ENCODE measurements at places on chromosomes 12 and 14.

GRCh38 chr14:24766434-24766833, 132.4 kb upstream of the GZMB start:
- no peak for DNase-seq

DNA sequence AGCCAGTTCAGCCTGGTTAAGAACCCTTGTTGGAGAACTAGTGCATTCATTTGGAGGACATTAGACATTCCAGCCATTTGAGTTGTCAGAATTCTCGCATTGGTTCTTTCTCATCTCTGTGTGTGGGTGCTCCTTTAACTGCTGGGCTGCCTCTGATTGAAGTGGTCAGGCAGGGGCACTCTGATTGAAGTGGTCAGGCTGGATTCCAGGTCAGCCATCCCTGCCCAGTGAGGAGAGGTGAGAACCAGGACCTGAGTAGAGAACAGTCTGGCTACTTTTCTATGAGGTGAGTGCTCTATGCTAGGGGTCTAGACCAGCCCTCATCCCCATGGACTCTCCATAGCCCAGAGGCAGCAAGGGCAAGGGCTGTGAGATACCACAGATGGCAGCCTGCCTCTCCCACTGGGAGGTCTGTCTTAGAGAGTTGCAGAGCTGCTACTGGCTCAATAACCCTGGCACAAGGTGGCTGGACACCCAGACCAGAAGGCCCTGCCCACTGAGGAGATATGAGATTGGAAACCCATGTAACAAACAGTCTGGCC, 691.6 kb downstream of the TMTC2 start:
- DNase-seq = no peak

DNA sequence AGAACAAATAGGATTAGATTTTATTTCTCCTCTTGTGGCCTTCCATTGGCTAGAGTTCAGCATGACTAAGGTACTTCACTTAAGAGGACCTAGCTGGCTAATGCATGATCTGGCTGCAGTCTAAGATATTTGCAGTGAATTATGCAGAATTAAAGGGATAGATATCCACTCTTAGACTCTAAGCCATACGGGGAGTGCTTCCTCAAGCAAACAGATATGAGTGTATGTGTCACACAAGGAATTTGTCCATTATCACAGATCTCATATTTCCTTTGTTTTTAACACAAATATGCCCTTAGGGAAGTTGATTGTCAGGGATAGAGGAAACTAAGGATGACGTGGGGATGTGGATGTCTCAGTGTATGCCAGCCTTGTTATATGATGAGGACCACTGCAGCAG, 88.1 kb upstream of the DHRS4 start:
- no peak for DNase-seq

GRCh38 chr12:14618983-14619382, 51.3 kb upstream of the PLBD1 start:
- DNase-seq = no peak

DNA sequence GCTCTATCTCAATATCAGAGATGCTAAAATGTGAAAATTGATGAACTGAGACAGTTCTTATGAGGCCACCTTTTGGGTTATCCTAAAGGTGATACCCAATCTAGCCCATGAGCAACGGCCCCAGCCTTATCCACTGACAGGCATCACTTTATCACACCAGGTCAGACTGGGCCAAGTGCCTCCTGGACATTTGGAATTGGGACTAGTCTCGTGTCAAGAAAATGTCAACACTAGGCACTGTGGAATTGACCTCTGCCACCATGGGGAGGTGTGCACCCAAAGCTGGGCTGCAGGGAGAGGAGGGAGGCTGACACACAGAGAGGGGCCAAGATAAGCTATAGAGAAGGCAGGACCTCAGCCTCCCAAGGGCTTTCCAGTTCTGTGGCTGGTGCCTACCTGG, 78.5 kb upstream of the ZFP36L1 start:
- no peak for DNase-seq

DNA sequence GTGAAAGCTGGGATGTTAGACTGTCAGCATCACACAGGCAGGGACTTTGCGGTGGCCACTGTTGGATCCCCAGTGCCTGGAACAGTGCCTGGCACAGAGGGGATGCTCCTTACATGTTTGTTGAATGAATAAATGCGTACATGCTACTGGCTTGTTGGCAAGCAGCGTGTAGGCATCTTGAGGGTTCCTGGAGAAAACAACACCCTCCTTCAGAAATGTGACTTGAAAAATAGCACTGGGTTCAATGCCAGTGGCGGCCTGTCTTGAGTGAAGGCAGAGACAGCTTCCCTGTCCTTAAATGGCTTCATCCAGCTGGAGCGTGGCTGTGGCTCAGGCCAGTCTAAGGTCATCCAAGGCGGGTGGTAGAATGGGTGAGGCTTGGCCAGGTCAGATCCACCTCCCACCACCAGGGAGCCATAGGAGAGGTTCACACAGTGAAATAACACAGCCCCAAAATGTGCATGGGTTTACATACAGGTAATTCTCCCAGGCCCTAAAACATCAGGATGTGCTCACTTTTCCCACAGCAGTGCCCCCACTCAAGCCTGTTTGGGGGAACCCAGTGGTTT, 171.4 kb downstream of the PHETA1 start:
- no peak for DNase-seq

- DNase-seq = no peak
Observed at GRCh38 chr12:27553941-27554340, 29.9 kb downstream of the PPFIBP1 start.

GRCh38 chr12:106418970-106419369, 61.4 kb downstream of the POLR3B start:
- DNase-seq = no peak

- DNase-seq = no peak
Observed at GRCh38 chr12:60630796-60631195, 1035.0 kb downstream of the SLC16A7 start.

GRCh38 chr14:44438221-44438620, 68.9 kb downstream of the FSCB start:
- no peak for DNase-seq

DNA sequence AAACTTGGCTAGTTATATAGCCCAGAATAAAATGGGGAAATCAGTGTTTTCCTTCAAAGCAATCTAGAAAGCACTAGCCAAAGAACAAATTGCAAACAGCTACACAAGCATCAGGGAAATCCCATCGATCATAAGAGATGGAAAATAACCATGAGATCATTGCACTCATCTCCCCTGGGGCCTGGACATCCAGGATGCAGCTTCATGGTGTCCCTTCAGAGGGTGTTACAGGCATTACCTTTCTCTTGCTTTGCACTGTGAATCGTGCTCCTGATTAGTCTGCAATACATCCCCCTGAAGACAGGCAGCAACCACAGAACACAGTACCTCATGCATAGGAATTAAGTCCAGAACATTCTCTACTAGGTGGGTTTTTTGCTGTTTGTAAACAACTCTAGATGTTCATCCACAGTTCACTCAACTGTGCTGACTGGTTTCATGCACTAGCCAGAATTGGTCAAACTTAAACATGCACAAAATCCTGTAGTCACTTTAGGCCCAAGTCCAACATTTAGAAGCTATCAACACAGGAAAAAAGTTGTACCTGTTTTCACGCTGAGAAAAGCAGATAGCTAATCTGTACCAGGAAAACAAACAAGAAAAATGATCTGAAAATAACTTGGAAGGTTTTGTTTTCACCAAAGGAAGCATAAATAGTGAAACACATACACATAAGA, 120.1 kb downstream of the ZFP36L1 start:
- DNase-seq = no peak

DNA sequence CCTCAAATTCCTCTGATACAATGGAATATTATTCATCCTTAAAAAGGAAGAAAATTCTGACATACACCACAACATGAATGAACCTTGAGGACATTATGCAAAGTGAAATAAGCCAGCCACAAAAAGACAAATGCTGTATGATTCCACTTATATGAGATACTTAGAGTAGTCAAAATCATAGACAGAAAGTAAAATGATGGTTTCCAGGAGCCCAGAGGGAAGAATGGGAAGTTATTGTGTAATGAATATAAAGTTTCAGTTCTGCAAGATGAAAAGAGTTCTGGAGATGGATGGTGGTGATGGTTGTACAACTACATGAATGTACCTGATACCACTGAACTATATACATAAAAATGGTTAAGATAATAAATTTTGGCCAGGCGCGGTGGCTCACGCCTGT, 18.3 kb downstream of the VWF start:
- DNase-seq = no peak

- DNase-seq = no peak
Observed at GRCh38 chr14:64632056-64632455, 72.2 kb upstream of the PLEKHG3 start.

DNA sequence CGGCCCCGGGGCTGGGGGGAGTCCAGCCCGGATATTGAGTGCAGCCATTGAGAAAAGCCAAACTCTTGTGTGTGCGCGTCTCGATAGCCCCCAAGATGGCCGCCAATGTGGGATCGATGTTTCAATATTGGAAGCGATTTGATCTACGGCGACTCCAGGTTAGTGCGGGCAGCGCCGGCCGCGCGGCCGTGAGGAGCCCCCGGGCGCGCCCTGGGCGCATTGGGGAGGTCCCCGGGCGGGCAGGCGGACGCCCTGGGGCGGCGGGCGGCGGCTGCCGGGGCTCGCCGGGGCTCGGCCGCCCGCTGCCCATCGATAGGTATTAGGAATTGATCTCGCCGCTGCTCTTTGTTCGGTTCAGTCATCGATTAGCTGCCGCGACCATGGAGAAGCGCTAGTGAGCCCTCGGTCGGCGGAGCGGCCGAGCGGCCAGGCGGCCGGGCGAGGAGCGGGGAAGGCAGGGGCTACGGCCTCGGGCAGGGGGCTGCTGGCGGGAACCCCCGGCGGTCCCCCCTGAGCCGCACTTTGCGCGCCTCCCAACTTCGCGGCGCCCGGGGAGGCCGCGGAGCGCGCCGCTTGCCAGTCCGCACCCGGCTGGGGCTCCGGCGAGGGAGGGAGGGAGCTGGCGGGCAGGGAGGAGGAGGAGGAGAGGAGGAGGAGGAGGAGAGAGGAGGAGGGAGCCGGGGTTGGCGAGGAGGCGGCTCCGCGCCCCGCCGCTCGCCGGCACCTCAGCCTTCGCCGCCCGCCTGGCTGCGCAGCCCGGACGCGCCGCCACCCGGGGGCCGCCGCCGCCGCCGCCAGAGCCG, 113.9 kb upstream of the MYL2 start:
- no peak for DNase-seq

- DNase-seq = no peak
Observed at GRCh38 chr12:64395739-64396138, 5.2 kb upstream of the C12orf56 start.

- no peak for DNase-seq
Observed at GRCh38 chr12:119381471-119382235, 47.1 kb downstream of the CCDC60 start.

DNA sequence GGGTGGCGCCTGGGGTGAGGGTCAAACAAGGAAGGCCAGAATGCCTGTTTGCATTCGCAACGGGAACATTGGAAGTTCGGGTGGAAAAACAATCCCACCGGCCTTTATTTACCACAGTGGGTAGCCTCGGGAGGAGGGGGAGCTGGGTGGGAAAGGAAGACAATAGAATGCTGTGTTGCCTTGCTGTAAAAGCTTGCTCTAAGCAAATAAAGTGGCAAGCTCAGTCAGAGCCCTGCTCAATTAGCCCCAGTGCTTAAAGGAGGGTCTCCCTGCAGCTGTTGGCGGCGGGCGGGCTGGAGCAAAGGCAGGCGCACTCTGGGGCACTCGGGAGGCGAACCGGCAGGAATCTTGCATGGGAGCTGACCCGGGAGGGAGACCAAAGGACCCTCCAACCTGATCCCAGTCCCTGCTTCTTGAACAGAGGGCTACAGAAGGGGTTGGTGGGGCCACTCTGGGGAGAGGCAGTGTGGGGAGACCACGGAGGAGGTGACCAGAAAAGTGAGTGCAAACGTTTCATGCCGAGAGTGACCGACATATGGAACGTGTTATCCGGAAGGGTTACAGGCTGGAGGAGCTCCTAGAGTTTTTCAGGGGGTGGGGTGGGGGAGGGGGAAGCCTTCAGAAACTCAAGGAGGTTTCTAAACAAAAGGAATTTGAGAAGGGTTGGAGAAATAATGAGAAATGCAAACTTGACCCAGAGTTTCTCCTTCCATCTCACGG, 48.5 kb downstream of the NTF3 start:
- DNase-seq = no peak

- DNase-seq = no peak
Observed at GRCh38 chr14:58864751-58865513, 227.2 kb downstream of the DACT1 start.

DNA sequence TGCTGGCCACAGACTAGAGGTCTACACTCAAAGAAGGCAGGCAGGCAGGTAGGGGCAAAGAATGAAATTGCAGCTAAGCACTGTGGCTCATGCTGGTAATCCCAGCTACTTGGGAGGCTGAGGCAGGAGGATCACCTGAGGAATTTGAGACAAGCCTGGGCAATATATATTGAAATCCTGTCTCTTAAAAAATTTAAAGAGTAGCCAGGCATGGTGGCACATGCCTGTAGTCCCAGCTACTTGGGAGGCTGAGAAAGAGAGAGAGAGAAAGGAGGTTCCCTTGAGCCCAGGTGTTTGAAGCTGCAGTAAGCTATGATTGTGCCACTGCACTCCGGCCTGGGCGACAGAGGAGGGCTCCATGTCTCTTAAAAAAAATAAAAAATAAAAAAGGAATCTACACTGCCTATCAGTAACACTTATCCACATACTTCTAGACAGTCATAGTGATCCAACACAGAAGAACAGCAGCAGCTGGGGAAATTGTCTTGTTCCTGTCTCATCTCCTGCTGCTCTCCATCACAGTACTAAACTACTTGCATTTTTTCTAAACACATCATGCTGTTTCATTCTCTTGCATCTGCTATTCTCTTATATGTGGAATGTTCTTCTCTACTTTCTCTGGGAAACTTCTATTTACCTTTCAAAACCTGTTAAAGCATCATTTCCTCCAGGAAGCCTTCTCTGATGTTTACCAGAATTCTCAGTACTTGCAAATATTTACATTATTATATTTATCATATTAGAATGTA, 57.2 kb downstream of the ATF7 start:
- DNase-seq = no peak

DNA sequence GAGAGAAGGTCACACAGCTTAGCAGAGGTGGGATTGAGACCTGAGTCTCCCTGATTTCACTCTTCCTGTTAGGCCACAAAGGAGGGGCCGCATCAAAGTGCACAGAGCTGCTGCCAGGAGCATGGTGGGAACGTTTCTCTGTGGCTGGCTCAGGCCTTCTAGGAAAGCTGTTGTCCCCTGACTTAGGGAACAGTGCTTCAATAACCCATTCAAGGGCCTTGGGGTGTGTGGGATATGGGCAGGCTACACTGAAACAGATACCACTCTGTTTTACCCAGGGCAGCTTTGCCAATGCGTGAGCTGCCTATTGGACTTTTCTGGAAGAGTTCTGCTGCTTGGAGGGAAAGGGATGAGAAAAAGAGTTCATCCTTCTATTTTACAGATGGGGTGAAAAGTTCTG, 110.0 kb downstream of the ADCK1 start:
- DNase-seq = no peak

- DNase-seq = no peak
Observed at GRCh38 chr12:66629138-66629870, 49.6 kb downstream of the GRIP1 start.
